ENCODE measurements at places on chromosomes 12 and 14.

DNA sequence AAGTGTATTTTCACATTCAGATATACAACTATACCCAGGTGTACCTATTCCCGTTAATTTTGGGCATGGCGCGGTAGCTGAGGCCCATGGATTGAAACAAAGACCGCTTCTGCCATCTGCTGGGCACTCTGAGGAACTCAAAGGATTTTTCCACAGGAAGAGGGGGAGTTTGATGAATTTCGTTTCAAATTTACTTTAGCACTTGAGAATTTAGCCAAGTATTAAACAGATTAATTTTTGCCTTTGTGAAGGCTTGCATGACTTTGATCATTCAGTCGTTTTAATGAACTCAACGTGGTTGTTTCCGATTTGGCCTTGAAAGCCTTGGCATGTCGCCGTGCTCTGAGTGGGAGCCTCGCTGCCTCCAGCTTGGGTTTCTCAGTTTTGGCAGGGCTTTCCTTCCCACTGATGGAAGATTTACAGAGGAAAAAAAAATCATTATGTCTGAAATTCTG lies 153.2 kb upstream of the DDHD1 start:
- DNase-seq: peak; percentile 62

DNA sequence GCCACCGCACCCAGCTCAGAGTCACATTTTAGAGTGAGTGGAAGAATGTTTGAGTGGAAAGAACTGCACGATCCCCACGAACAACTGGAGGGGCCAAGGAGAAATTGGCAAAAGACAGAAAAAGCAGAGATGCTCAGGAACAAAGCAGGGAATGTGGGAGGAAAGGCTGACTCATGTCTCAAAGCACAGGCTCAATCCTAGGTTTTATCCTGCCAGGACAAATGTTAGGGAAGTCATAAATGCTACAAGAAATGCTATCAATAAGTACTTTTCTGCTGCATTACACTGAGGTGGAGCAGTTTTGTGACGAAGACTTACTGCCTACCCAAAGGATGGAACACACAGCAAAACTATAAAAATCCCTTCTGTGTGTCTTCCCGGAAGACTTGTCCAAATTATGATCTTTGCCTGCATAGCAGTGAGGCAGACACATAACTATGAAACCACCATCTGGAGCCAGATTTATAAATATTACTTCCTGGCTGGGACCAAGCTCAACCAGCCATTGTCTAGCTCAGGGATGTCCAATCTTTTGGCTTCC lies 26.7 kb downstream of the NIN start:
- no peak for DNase-seq

GRCh38 chr14:72617391-72618031 lies 276.4 kb downstream of the DPF3 start:
- DNase-seq: peak; percentile 70

GRCh38 chr12:68630050-68630449 lies 19.4 kb downstream of the RAP1B start:
- no peak for DNase-seq

- no peak for DNase-seq
Measured at GRCh38 chr12:103523771-103524170, 28.0 kb upstream of the C12orf42 start.

- no peak for DNase-seq
Measured at GRCh38 chr14:51331486-51332367, 91.7 kb downstream of the TMX1 start.

DNA sequence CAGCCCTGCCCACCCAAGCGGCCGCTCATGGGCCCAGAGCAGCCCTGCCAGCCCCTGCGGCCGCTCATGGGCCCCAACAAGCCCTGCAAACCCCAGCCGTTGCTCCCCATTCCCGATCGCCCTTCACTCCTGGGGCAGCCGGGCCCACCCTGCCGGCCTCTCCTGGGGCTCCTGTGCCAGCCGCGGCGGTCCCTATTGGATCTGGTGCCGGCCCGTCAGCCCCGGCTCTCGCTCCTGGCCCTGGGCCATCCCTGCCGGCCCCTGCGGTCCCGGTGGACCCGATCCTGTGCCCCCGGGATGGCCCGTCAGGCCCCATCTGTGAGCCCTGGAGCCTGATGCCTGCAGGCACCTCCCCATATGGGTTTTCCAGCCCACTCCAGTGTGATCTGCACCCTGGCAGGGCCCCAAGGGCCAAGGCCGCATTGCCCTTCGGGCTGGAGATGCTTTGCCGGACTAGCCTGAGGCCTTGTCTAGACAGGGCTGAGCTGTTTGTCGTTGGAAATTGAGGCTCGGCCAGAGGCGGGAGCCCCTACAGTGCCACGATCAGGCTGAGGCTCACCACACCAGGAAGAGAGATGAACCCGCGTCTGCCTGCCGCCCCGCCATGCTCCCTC lies 20.3 kb downstream of the FBRSL1 start:
- no peak for DNase-seq

- no peak for DNase-seq
Measured at GRCh38 chr14:50603565-50603964, 43.6 kb downstream of the ATL1 start.

GRCh38 chr12:19588951-19589350 lies 149.7 kb downstream of the AEBP2 start:
- no peak for DNase-seq

DNA sequence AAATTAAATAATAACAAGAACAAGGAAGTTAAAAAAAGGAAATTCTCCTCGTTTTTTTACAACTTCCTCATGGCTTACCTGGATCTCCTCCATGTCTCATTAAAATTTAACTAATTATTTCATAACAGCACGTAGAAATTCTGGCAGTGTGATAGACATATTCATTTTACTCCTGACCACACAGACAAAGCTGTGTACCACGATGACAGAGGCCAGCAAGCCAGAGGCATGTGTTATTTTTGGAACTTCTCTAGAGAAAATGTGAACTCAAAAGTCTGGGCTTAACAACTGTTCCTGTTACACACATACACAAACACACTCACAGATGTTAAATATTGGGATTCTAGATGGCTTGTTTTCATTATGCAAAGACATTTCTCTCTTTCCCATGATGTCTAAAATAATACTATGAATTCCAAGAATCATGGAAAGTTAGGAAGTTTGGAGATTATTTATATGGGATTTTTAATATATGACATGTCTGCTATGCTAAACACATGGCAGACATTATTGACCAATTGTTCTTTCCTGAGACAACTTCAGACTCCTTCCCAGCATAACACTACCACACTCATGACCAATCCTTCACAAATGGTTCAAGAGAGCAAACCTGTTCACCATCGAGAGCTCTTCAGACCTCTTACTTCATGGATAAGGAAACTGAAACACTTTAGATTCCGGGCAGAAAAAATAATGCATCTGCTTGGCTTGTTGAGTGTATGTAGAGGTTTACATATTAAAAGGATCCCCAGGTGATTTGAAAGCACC lies 158.7 kb downstream of the DACT1 start:
- no peak for DNase-seq

DNA sequence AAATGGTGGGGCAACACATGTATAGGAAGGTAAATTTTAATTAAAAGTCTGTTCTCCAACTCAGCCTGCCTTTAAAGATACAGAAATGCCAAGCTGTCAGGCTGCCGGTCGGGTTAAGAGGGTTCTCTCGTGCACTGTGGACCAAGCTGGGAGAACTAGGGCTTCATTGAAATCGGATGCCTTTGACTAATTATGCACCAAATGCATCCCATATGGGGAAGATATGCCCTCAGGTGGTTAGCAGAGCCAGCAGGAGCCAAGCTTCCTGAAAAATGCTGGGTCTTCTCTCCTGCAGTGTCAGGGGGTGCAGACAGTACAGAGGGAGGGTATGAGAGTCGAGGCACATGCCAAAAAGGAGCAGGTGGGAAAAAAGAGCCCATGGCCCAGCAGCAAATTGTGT lies 236.1 kb downstream of the CACNA1C start:
- no peak for DNase-seq
